Ascending aorta (tissue), 2 donors: ENCODE measurements at places on chromosomes 16 and 17. TPM values are rescaled to one million over a fixed set of nuclear protein-coding genes. Genes with fewer than 3 reads are reported as not detected.

The TEKT3 gene
- not detected for total RNA-seq

The KRTAP4-4 gene
- not detected for total RNA-seq

The SLC5A11 gene
- total RNA-seq: not detected

The BAIAP3 gene
- total RNA-seq: 0.64 TPM
